Fibroblast of lung (primary cell): ENCODE measurements at places on chromosomes 13 and 19. TPM values are rescaled to one million over a fixed set of nuclear protein-coding genes. Genes with fewer than 3 reads are reported as not detected.

The RAVER1 gene
- 4.9 and 5.6 TPM in 2 replicates for total RNA-seq

The CEACAM16 gene
- under 0.01 TPM in 1 of 2 replicates, not detected in the other for total RNA-seq

The TLE2 gene
- total RNA-seq: 3.8 and 4.9 TPM in 2 replicates

The C19orf18 gene
- 0.26 and 0.83 TPM in 2 replicates for total RNA-seq

The ZNF836 gene
- 10.0 and 13.2 TPM in 2 replicates for total RNA-seq
